ENCODE measurements at places on chromosomes 3 and 15.

DNA sequence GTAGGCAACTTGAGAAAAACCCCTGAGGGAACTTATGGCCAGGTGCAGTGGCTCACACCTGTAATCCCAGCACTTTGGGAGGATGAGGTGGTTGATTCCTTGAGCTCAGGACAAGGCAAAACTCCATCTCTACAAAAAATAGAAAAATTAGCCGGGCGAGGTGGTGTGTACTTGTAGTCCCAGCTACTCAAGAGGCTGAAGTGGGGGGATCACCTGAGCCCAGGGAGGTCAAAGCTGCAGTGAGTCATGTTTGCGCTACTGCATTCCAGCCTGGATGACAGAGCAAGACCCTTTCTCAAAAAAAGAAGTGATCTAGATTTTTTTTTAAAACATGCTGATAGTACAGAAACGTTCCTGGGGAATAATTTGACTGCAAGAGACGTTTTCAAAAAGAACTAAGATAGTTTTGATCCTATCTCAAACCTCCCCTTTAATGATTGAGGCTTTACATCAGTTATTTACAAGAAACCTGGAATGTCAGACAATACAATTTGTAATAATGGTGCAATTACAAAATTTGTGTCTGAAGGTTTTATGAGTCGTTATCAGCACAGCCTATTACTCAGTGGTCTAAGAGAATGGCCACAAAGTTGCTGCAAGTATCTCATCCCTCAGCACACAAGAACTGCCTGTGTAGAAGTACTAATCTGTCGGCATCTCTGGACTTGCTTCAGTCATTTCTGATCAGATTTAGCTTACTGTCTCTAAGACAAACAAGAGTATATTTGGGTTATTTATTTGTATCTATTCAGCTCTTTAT is 32.2 kb upstream of the KLHL25 start:
- no peak for DNase-seq

GRCh38 chr3:81425198-81425868 is 336.1 kb downstream of the GBE1 start:
- no peak for DNase-seq

GRCh38 chr3:62318365-62318751 is 55.0 kb downstream of the FEZF2 start:
- DNase-seq: no peak

- DNase-seq: no peak
Measured at GRCh38 chr3:51099794-51100535, 285.1 kb upstream of the MANF start.

DNA sequence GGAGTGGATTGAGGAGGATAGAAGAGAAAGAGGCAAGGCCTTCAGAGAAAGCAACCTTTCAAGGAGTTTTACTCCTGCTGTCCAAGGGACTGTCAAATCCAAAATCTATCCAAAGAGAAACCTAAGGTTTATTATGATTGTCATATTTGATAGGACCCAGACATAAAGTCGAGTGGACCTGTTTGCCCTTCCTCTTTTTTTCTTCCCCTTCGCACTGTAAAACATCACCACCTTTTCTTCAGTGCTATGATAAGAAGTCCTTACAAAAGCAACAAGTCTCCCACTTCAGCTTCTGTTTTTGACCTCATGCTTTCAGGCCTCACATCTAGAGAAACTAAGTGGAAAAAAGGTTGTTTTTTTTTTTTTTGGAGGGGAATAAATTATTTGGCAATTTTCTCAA is 73.0 kb downstream of the TRPC1 start:
- no peak for DNase-seq

DNA sequence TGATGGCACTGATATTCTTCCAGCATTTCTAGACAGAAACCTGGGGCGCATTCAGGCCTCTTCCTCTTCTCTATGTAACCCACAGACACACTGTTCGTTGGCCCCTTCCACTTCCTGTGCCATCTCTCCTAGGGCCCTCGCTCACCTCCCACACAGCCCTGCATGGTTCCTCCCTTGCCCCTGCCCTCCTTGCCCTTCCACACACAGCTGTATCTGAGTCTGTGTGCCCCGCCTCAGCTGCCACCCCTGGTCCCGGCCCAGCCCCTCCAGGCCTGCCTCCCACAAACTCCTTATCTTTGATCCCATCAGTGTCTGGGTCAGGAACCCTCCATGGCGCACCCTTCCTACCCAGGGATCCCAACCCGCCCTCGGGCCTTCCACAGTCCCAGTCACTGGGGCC is 37.9 kb downstream of the RAB6B start:
- no peak for DNase-seq

DNA sequence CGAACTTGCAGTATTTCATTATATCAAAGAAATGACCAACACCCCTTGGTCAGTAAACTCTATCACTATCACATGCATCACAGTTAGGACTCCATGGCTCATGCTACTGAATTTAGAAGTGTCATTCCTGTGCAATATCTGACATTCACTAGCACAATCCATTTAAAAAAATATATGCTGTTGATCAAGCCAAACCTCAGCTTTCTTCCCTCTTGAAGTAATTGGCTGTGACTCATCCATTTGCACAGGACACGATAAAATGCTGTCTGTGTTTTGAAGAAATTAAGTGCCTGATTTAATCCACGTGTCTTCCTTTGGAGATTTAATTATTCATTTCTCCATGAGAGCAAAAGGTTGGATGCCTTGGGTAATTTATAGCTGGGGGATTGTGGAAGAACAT is 38.9 kb downstream of the CPNE4 start:
- no peak for DNase-seq

DNA sequence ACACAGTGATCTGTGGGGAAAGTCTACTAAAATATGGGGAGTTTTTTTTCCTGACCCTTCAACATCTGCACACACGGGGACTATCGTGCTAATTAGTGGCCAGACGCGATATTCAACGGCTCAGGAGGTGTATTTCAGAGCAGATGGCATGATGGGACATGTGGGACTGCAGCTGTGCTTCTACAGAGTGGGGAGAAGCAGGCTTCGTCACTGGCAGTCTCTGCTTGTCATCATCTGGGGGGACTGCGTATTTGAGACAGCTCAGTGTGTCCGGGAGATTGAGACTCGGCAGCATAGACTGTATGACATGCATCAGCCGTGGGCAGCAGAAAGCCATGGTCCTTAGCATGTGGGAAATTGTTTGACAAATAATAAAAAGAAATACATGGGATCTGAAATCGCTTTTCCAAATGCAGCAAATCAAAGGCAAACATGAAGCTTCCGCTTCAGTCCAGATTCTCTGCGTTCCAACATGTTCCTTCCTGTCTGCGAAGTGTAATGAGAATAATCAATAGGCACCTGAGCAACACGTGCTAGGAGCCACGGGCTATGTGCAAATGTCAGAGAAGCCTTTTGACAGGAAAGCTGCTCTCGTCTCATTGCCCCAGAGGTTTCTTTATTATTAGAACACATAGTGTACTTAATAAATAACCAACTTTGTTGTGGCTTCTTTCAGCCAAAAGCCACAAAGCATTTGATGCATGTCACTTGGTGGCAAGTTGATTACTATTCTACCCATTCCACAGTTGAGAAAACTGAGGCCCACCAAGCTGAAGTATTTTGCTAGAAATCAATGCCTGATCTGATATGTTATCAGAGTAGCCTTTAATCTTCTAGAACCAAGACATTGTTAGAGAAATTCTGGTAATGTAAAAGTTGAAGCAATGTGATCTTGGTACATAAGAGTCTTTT is 276.3 kb downstream of the RYR3 start:
- no peak for DNase-seq

DNA sequence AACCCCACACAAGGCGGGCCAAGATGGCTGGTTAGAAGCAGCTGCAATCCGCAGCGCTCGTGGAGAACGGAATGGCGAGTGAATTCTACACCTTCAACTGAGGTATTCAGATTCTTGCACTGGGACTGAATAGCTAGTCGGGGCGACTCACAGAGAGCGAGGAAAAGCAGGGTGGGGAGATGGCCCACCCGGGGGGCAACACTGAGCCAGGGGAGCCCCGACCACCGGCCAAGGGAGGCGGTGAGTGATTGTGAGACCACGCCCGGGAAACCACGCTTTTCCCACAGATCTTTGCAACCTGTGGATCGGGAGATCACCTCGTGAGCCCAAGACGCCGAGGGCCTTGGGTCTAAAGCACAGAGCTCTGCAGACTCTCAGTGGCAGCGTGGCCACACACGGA is 28.3 kb downstream of the GNB5 start:
- DNase-seq: no peak

DNA sequence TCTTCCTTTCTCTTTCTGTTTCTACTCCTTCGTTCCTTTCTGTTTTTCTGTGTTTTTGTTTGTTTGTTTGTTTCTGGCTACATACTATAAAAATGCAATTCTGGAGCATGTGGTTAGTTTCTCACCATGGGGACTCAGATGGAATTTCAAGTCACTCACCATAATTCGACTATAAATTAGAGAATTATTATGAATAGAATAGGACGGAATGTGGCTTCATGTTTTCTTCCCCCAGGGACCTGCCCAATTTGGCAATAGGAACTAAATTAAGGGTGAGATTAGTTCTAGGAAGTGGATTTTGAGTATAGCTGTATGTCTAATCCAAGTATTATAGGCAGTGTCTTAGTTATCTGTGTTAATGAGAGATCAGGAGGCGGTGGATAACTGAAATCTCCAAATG is 96.9 kb downstream of the THSD4 start:
- DNase-seq: no peak

- no peak for DNase-seq
Measured at GRCh38 chr15:75808563-75808962, 34.7 kb upstream of the UBE2Q2 start.

- no peak for DNase-seq
Measured at GRCh38 chr3:32814361-32814760, 3.4 kb upstream of the TRIM71 start.

DNA sequence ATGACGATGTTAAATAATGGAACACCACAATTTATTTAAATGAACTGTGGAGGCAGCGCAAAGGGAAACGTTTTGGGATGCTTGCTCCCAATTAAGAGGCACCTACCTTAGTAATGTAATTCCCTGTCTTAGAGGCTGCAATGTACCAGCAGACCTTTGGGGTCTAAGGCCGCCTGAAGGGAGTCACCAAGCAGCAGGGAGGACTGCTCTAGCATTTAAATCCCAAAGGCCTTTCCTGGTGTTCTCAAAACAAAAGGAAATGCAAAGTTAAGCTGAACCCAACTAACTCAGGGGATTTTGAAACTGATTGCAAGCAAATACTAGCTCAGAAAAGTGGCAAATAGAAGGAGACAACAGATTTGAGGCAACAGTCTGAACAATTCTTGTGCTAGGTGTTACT is 510.8 kb downstream of the GABRG3 start:
- DNase-seq: no peak

GRCh38 chr15:62940755-62941361 is 101.7 kb upstream of the TPM1 start:
- no peak for DNase-seq

DNA sequence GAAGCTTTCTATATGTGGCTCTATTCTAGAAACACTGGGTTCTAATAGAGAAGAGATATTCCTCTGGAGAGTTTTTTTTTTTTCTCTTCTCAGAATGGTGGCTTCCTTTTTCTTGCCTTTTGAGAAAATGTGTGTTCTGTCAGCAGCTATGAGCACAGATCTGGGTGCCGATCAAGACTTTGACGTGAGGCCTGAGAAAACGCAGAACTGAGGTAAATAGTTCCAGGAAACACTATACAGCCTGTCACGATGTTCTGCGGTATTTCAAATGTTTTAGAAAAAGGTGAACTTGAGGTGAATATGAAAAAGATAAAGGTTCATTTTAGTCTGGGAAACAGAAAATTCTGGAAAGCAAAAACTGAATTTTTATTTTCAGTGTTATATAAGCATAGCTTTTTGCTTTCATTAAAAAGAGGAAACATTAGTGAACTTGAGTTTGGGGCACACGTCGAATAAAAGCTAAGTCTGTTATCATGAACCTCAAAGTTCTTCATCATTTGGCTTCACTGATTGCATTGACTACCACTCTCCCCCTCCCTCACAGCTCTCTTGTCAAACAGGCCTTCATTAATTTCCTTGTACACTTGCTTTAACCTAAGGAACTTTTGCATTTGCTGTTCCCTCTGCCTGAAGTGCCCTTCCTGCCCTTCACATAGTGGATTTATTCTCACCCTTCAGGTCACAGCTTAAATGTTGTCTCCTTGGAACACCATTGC is 265.1 kb downstream of the NFKBIZ start:
- DNase-seq: peak; percentile 25

- no peak for DNase-seq
Measured at GRCh38 chr15:49831206-49831965, 210.5 kb downstream of the DTWD1 start.

- DNase-seq: no peak
Measured at GRCh38 chr3:13459605-13460340, 20.3 kb upstream of the HDAC11 start.

DNA sequence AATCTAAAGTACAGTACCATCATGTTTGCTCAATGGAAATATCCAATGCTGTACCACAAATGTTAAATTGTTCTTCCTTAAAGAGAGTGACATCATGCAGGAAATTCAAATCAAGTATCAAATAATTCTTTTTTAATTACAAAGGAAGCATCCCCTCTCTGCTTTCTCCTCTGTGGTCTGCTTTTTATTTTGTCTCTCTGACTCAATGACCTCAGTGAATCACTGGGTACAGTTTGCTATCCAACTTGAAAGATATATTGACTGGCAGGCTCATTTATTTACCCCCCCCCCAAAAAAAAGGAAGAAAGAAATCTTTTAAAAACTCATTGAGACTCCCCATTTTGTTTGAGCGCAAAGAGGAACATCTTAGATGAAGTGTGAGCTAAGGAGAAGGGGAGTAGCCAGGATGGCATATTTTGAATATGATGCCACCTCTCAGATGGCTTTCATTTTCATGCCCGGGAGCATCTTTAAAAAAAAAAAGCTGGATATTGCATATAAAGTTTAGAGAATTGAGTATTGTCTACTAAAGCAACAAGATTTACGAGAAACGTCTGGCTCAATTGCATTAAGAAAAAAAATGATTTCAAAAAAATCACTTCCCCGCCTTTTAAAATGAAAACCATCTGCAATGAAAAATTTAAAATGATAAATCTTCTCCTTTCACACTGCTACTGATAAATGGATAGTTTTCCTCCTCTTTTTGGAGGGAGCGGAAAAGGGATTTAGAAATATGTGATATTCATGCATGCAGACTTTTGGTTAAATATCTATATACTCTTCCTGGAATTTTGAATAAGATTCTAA is 307.1 kb upstream of the DPH6 start:
- DNase-seq: no peak

- no peak for DNase-seq
Measured at GRCh38 chr3:185960522-185961288, 22.9 kb upstream of the TRA2B start.

DNA sequence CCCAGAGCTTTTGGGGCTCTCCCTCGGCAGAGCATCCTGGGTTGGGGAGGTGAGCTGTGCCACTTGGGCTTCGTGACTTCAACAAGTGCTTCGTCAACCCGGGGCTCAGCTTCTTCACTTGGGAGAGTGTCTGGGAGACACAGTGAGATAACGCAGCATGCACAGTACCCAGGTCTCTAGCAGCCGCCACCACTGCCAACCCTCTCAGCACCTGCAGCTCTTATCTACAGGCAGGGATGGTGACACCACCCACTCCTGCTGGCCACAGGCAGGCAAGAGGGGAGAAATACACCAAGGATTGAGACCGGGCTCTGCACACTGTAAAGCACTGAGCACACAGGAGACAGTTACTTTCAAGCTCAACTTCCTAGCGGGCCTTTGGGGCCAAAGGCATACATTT is 11.6 kb downstream of the TKT start:
- DNase-seq: no peak

GRCh38 chr3:20080956-20081554 is 40.8 kb downstream of the KAT2B start:
- peak; percentile 16 for DNase-seq

- DNase-seq: no peak
Measured at GRCh38 chr3:139319428-139320402, 24.1 kb upstream of the MRPS22 start.
